Skeletal muscle tissue (tissue), 5 donors: ENCODE measurements at places on chromosomes 7 and 10. TPM values are rescaled to one million over a fixed set of nuclear protein-coding genes. Genes with fewer than 3 reads are reported as not detected.

The NODAL gene
- total RNA-seq: not detected

The PPP1R17 gene
- total RNA-seq: not detected

The CCL24 gene
- total RNA-seq: not detected

The GIMAP6 gene
- total RNA-seq: 15.7 TPM

The BAIAP2L1 gene
- 1.6 TPM for total RNA-seq

The IFIT3 gene
- total RNA-seq: 12.0 TPM

The PCLO gene
- 0.52 TPM for total RNA-seq

The DGKI gene
- total RNA-seq: 1.0 TPM

The CALY gene
- total RNA-seq: not detected

The ATOH7 gene
- total RNA-seq: not detected

The SPDYE1 gene
- total RNA-seq: not detected

The OPN1SW gene
- total RNA-seq: not detected

The CALML3 gene
- not detected for total RNA-seq

The TMEM176B gene
- 18.3 TPM for total RNA-seq

The ASZ1 gene
- total RNA-seq: not detected

The ODAD2 gene
- total RNA-seq: 0.52 TPM

The CLCN1 gene
- total RNA-seq: 4.7 TPM

The IRF5 gene
- 2.6 TPM for total RNA-seq

The SPDYE2 gene
- not detected for total RNA-seq

The TFR2 gene
- 1.0 TPM for total RNA-seq

The ZFAND4 gene
- 21.9 TPM for total RNA-seq

The EVX1 gene
- total RNA-seq: not detected

The TAS2R3 gene
- 3.7 TPM for total RNA-seq

The MINPP1 gene
- total RNA-seq: 14.1 TPM
